Left ventricle myocardium inferior (tissue), 1 donor: ENCODE measurements at places on chromosomes 1 and 21.

DNA sequence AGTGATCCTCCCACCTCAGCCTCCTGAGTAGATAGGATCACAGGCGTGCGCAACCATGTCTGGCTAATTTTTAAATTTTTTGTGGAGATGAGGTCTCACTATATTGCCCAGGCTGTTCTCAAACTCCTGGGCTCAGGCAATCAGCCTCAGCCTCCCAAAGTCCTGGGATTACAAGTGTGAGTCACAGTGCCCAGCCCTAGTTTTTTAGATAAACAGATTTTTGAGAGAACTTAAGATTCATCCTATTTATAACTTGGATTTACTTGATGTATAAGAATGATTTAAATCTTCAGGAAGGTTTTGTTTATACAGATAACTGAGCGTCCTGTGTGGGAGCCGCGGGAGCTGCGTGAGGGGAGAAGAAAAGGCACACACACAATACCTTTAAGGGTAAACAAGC is 26.2 kb downstream of the HEYL start:
- DNase-seq, result no peak

- DNase-seq, result peak; percentile 45
Measured at GRCh38 chr1:31621847-31622730, 4.6 kb downstream of the HCRTR1 start.

GRCh38 chr1:12047120-12047876 is 15.8 kb upstream of the TNFRSF8 start:
- no peak for DNase-seq

- no peak for DNase-seq
Measured at GRCh38 chr1:56539520-56539931, 39.8 kb downstream of the PLPP3 start.

DNA sequence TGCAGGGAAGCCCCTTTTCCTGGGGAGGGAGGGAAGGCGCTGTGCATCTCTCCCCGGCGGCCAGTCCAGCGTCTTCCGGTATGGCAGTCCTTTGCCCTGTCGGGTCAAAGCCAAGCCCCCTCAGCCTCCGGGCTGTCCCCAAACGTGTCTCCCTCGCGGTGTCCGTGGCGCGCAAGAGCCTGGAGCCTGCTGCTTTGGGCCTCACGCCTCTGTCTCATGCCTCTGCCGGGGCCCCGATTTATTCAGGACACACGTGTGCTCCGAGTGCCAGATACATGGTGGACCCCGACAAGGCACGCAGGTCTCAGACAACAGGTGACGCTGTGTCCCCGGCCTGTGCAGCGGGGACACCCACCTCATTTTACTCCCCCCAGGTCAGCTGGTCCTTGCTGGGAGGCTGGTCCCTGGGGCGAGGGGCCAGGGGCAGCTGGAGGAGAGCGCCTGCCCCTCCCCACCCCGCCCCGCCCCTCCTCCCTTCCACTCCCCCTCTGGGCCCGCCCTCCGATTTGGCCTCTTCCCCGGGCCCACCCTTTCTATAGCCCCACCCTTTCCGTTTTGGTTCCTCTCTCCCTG is 176.7 kb downstream of the CAMTA1 start:
- no peak for DNase-seq

DNA sequence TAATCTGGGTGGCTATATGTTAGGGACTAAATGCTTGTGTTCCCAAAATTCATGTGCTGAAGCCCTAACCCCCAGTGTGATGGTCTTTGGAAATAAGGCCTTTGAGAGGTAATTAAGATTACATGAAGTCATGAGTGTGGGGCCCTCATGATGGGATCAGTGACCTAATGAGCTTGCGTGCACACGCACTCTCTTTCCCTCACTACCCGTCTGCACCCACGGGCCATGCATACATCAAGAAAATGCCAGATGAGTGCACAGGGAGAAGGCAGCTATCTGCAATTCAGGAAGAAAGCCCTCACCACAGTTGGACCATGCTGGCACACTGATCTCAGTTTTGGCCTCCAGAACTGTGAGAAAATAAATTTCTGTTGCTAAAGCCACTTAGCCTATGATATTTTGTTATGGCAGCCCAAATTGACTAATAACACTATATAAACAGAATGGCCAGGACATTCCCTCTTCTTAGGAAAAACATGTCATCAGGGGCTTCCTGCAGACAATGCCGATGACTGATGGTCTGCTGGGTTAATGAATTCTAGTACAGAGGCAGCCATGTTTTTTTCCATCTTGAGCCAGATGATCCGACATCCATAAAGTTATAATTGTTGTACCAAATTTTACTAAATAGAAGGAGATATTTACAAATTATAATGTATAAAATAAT is 18.1 kb upstream of the MYOG start:
- DNase-seq, result no peak

GRCh38 chr1:27864264-27864895 is 8.0 kb upstream of the THEMIS2 start:
- peak; percentile 21 for DNase-seq

DNA sequence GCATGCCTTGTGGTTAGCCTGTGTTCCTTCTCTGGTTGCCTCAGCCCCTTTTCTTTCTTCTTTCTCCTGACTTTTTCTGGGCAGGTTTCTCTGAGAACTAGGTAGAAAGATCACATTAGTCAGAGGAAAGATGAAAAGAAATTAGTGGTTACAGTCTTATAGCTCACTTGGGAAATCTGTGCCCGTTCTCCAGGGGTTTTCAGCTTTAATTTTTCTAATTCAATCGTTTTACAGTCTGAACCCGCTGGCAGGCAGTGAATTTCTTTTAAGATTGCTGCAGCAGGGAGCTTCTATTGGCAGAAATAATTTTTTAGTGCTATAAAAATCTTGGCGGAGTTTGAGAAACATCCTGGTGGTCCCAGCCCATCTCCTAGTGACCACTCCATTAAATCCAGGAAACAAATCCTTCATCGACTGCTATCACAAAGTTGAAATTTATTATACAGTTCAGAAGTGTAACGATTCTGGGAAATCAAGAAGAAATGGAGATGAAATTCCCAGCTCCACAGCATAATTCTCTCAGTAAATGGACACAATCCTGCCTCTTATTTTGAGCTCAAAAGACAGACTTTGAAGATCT is 113.1 kb downstream of the PCP4 start:
- no peak for DNase-seq

DNA sequence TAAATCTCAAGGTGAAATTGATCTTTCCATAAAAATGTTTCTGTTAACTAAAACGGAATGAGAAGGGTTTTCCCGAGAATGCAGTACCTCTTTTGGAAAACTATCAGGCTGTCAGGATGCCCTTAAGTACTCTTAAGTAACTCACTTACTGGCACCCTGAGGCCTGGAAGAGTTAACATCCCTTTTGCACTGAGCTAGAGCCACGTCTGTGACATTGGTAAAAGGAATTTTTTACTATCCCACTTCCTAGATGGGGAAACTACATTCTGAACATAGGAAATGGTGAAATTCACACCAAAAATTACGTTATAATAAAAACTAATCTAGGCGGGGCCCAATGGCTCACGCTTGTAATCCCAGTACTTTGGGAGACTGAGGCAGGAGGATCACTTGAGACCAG is 39.7 kb upstream of the MAP10 start:
- no peak for DNase-seq

- DNase-seq, result no peak
Measured at GRCh38 chr1:207952617-207953542, 42.0 kb upstream of the CD34 start.

DNA sequence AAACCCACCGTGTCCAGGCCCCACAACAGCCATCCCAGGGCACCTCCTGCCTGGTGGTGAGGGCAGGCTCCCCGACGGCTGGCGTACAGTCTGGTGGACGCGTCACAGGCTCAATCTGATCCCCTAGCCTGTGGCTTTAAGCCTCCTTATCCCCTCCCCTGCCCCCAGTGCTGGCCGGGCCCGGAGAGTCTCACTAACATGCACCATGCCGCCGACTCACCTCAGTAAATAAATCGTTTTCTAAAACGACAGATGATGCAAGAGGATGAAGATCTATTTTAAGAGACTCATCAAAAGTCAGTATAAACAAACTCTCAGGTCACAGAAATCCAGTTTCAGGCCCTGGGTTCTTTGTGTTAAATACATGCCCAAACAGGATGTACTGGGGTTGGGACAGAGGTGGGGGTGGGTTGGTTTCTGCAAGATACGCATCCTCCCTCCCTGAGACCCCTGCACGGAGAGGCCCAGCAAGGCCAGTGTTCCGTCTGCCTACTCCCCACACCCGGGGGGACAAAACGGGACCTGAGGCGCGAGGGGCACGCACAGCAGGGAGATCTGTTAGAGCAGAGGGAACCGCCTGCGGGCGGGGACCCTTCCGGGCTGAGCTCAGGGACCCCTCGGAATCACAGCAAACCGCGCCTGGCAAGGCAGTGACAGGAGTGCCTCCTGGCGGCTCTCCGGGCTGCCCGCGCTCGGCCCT is 3.1 kb downstream of the PANK4 start:
- DNase-seq, result no peak

DNA sequence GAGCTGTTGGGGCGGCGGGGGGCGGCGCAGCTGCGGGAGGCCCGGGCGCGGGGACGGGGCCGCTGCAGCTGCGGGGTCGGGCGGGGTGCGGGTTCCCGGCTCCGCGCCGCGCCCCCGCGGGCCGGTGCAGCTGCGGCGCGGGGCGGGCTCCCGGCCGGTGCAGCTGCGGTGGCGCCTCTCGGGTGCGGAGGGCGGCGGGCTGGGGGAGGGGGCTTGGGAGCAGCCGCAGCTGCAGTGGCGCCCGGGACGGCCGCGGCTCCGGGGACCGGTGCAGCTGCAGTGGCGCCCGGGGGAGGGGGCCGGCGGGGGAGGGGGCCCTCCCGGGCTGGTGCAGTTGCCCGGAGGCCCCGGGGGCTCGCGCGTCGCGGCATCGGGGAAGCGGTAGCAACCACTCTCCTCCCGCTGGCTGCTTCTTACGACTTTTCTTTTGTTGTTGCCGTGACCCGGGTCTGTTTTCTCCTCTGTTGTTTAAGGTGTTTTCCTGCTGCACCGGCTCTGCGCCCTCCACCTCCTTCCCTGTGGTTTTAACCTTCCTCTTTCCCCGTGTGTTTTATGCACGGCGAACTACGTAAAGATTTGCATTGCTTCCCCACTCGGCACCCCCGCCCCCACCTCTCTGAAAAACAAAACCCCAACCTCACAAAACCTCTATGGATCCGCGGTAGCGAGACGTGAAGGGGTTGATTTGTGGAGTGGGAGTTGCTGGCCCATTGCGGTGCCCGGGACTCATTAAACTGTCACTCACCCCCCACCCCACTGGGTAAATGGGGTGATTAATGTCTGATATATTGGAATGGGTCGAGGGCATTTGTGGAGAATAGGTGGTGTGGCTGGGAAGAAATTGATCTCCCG is 1.7 kb upstream of the ZBTB18 start:
- peak; percentile 44 for DNase-seq

DNA sequence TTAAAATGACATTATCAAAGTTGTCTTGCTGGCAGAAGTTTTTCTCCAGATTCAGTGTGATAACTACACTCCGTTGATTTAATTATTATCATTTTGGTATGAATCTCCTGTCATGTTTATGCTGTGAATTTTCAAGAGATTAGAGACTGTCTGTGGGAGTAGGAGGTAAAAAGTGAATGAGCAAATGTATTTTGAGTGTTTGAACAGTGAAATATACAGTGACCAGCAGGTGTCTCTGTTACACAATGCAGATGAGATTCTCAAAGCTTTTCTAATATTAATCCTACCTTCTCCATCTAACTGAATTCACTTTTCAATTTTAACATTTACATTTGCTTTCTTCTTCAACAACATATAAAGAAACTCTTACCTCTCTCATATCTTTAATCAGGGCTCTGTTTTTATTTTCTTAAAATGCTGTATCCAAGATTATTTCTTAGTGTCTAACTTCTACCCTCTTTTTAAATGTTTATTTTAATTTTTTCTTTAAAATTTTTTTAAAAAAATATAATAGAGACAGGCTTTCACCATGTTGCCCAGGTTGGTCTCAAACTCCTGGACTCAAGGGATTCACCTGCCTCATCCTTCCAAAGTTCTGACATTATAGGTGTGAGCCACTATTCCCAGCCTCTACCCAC is 20.9 kb upstream of the HSPA13 start:
- no peak for DNase-seq

GRCh38 chr1:22674410-22674749 is 21.3 kb downstream of the C1QB start:
- no peak for DNase-seq

GRCh38 chr1:151693057-151693651 is 23.4 kb downstream of the CELF3 start:
- DNase-seq, result no peak

GRCh38 chr1:5597991-5598823 is 394.0 kb downstream of the NPHP4 start:
- DNase-seq, result no peak

GRCh38 chr1:223363856-223364684 is at the start of gene SUSD4:
Gene SUSD4 (minus strand): TSS chr1:223364176. CDS start chr1:223363425, 751 bp downstream.
- peak; percentile 42 for DNase-seq

- no peak for DNase-seq
Measured at GRCh38 chr1:6101826-6102531, 56.3 kb downstream of the KCNAB2 start.

- no peak for DNase-seq
Measured at GRCh38 chr1:111449703-111450017, 396 bp downstream of the ATP5PB start.

DNA sequence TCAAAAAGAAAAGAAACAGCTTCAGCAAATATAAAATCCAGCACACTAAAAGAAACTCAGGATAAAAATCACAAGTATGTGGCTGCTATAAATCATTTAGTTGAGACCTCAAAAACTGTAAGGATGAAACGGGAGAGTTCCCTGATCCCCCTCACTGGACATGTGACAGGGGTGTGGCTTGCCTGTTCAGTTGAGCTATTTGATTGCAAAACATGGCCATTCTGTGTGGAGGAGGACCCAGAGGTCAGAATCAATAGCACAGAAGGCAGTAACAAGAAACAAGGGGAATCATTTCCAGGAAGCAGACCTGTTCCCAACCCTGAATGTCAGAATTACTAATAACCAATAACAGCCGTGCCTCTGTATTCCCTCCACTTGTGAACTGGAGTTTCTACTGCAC is 27.9 kb downstream of the RBM11 start:
- DNase-seq, result no peak

DNA sequence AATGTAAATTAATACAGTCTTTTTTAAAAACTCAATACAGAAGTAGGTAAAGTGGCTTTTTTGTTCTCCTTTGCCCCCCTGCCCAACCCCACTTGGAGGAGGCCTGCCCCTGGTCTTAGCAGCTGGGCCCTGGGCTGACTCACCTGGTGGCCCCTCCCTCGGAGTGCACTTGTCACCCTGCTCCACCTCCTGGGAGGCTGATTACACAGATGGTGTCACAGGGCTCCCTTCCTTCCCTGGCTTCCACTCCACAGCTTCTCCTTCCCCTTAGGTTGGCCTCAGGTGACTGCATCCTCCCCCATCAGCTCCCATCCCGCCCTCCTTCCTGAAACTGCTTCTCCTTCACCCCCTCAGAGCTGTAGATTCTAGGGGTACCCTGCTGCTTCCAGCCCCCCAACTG is 11.7 kb upstream of the CAPN9 start:
- DNase-seq, result no peak
